Activated naive CD4-positive, alpha-beta T cell (primary cell): ENCODE measurements at places on chromosomes 2 and 18.

- DNase-seq, result no peak
Measured at GRCh38 chr2:158914066-158914465, 54.4 kb upstream of the TANC1 start.

DNA sequence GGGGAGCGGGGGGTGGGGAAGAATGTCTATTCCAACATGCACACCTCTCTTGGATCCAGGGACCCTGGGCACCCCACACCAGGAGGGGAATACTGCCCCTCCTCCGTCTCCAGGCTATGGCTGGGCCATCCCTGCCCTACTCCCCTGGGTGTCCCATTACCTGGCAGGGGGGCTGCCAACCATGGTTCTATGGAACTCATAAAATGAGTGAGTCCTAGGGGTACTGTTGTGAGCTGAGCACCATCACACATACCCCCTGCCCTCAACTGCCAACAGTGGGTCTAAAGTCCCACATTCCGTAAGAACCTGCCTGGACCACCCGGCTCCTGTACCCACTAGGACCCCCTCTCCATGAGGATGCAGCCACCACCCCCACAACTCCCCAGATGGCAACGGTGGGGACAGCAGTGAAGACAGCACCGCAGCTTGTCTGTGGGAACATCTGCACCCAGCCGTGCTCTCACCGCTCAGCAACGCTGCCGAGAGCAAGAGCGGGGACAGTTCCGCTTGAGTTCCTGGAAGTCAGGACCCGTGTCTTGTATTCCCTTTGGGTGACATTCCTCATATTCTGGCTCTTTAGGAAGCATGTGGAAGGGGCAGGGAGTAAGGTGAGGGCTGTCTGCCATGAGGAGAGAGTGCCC is 41.5 kb downstream of the BIN1 start:
- no peak for DNase-seq

DNA sequence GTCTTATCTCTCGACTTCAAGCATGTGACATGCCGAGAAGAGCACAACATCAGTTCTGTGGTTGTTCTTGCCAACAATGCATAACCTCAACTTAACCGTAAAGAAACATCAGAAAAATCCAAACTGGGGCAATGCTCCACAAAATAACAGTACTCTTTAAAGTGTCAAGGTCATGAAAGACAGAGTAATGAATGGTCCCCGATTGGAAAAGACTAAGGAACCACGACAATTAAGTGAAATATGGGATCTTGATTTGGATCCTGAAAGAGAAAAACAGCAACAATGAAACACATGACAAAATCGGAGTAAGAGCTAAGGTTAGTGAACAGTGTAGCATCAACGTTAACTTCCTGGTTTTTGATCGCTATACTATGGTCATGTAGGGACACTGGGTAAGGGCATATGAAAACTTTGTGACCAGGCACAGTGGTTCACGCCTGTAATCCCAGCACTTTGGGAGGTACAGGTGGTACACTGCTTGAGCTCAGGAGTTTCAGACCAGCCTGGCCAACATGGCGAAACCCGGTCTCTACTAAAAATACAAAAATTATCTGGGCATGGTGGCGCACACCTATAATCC is 55.2 kb downstream of the UNC50 start:
- DNase-seq, result no peak

DNA sequence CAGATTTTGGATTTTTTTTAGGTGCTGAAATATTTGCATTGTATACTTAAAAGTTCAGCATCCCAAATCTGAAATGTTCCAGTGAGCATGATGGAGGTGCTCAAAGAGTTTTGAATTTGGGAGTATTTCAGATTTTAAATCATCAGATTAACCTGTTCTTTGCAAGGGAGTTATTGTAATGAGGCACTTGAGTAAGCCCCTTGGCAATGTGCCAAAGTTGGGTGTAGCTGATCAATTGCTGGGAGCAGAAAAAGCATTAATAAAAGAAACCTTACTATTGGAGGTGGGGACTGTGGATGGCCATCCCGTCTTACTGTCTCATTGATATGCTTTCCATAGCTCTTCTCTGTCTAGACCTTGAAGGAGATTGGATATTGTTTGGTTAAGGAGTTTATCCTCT is 28.3 kb downstream of the MALT1 start:
- no peak for DNase-seq

DNA sequence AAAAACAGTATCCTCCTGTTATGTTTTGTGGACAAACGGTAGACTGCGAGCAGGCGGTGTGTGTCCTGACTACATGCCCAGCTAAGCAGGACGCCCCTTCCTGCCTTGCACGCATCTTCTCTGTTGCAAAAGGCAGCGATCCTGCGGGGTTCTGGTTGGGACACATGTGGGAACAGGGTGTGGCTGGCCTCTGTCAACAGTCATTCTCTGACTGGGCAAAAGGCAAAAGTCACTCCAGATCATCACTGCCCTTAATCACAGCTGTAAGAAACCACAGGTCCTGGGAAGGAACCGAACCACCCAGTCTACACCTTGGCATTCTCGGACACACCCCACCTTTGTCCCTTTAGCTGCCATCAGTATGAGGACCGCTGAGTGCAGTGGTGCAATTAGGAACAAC is 44.3 kb upstream of the TMEM87B start:
- DNase-seq, result no peak

DNA sequence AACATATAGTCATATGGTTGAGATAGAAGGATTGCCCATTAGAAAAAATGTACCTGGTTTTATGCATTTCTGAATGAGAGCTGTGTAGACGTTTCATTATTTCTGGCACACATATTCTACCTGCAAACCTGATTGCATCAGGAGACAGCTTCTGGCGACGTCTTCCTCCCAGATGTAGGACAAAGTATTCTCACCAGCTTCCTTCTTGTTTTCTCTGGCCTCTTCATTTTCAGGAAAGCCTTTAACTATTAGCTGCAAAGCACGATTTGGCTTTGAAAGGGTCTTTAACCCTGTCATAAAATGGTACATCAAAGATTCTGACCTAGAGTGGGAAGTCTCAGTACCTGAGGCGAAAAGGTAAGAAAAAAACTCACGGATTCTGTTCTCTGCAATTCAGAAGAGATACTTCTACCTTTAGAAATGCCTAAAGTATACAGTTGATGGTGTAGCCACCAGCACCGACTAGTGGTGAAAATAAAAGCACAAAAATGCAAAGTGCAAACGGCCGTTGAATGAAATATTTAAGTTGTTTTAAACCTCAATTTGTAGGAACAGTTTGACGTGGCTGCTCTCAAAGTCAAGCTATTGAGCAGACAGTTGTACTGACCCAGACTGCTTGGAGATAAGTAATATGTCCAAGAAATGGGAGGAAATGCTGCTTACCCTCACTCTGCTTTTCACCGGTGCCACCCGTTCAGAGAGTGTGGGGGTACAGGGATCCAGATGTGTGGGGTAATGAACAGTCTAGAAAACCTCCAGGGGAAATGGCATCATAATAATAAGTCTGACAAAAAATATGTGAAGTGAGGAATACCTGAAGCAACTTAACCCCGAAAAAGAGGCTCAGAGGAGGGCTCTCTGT is 20.2 kb downstream of the IL18RAP start:
- peak; percentile 2 for DNase-seq

- DNase-seq, result no peak
Measured at GRCh38 chr2:222468346-222468745, 44.0 kb downstream of the SGPP2 start.

GRCh38 chr18:58335821-58336220 is 291.8 kb downstream of the NEDD4L start:
- DNase-seq, result no peak

- peak; percentile 8 for DNase-seq
Measured at GRCh38 chr2:85886590-85886989, 2.2 kb downstream of the ST3GAL5 start.

DNA sequence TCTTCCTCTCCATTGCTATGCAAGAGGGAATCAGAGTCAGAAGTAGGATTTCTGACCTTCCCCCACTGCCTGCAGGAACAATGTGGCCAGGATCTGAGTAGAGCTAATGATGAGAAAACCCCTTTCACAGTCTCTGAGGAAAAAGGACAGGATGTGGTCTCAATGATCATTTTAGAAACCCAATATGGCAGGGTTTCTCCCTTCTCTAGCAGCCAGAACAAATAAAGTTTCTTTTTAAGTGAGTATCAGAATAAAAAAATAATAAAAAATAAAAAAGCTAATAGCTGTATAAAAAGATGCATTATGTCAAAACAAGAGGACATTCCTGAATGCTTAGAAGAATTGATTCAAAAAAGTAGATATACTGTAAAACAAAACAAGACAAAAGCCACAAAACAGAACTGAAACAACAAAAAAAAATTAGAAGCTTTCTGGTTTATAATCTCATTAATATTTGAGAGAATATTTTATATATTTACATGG is 1124.9 kb upstream of the ZEB2 start:
- no peak for DNase-seq

DNA sequence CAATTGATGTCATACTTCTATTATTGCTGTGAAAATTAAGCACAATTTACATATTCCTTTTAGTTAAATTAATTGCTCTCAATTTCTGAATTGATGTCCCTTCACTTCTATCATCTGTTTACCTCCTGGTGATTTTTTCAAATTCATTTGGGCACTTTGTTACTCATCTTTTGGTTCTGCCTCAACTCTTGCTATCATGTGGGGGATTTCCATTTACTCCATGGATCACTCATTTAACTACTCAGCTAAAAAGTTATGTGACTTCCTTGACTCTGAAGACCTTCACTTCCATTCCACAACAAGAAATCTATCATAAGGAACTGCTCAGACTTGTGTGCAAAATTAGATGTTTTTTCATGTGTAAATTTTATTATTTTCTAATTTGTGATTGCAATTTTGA is 126.2 kb downstream of the EHBP1 start:
- no peak for DNase-seq

DNA sequence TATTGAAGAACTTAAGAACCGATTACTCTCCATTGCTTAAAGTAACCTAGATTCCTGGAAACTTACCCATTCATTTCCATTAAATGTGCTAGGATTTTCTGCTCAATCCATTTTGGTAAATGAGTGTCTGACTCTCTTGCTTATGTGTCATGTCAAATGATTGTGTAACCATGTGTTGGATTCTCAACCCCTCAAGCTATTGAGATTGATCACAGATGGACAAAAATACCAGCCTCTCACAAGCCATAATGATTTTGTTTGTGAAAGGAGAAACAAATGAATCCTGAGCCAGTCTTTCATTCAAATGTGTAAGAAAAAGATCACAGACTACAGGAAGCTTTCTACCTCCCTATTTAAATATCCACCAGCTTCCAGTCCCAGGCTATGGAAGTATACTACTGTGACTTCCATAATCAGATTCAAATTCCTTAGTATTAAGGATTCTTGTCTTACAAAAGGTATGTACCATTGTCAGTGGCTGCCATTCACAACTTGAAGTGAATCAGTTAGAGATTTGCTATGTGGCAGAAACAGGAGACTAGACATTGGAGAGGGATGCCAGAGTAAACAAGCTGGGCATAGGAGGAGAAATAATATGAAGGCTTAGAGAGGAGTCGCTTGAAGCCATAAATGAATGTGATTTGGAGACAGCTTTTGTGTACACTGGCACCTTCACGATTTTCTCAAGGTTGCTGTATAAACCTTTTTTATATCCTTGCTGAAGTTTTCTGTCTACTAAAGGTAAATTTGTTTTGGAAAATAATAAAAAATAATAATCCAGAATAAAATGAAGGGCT is 498.5 kb upstream of the SETBP1 start:
- DNase-seq, result no peak

DNA sequence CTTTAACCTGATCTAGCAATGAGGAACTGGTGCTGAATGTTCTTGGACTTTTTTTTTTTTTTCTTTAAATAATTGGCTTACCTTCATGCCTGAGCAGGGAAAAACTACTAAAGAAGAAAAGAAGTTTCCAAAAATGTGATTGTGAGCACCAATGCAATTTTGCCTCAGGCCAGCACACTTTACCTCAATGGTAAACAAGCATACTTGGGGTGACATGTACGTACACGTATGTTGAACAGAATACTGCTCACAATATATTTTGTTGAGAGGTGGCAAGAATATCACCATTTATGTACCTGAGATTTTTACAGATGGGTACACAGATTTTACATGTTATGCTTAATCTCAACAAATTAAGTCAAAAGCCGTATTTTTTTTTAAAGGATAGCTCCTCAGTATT is 144.3 kb downstream of the FIGN start:
- DNase-seq, result no peak

- no peak for DNase-seq
Measured at GRCh38 chr2:71734620-71735019, 281.3 kb downstream of the DYSF start.

DNA sequence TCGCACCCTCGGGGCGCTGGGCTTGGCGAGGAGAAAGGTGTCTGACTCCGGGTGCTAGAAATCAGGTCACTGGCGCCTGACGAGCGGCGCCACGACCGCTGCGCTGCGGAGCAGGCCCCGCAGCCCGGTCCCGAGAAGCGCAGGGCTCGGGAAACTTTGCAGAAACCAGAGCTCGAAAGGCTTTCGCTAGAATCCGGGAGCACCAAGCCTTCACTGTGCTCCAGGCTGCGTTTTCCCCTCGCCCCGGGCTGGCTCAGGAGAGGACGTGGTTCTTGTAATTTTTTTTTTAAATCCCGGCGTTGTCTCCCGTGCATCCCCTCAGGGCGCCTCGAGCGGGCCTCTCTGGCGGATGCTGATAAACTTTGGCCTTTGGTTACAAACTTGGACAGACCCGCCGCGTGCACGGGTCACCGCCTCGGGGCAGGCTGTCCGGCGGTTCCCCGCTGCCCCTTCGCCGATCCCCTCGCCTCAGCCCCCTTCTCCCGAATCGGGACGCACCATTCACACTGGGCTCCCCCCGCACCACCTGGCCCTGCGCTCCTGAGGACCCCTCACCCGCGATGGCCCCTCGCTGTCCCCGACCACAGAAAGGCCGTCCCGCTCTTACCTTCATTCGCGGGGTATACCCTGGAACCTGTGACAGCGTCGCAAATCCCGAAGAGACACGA is 419 bp downstream of the EPHA4 start:
- DNase-seq, result no peak

DNA sequence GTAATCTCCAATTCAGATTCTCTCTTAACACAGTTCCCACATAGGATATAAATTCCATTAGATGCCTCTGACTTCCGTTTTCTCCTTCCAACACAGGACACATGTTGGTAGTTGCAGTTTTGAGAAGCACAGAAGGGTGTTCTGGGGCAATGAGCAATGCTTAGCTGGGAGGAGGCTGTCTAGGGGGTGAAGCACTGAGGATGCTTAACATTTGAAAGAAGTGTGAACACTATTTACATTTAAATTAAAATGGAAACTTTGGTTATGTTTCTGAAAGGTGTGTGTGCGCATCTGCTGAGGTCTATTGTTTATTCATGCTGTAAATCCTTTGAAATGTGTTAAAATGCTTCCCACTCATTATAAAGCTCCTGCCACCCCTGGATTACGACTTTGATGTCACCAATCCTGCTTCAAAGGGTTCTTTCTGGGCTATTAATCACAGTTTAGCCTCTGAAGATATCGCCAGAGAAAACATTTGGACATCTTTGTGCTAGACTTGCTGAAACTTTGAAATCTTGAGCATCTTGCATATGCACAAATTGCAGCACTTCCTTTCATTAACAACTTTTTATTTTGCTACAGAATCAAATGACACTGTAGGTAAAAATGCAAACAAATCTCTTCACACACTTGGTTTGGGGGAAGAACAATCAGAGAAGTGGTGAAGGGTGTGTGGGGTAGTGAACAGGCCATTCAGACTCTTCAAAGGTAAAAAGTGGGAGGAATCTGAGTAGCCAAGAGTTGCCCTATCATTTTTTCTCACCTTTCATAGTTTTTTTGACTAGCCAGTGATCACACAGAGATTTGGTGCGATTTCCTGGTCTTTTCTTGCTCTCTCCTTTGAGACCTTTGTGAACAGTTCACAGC is 258.4 kb downstream of the MYO3B start:
- no peak for DNase-seq
